Activated T-cell treated with anti-CD3 and anti-CD28 coated beads, Interleukin-2, amount 50 U/mL, for 72 hours (primary cell): ENCODE measurements at places on chromosomes 16 and 17. TPM values are rescaled to one million over a fixed set of nuclear protein-coding genes. Genes with fewer than 3 reads are reported as not detected.

DNA sequence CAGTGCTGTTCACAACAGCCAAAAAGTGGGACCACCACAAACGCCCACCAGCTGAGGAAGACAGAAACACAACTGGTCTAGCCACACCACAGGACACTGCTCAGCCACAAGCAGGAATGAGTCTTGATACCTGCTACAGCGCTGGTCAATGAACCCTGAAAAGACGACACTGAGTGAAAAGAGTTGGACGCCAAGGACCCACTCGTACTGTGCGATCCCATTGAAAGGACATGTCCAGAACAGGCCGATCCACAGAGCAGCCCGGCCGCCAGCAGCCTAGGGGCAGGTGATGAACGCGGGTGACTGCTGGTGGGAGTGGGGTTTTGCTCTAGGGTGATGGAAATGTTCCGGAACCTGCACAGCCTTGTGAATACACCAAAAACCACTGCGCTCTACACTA, 10.6 kb upstream of the SLC38A8 start:
- no peak for DNase-seq

- DNase-seq, result no peak
These were observed 79.3 kb downstream of the CACNG1 start for GRCh38 chr17:67123699-67124098.

DNA sequence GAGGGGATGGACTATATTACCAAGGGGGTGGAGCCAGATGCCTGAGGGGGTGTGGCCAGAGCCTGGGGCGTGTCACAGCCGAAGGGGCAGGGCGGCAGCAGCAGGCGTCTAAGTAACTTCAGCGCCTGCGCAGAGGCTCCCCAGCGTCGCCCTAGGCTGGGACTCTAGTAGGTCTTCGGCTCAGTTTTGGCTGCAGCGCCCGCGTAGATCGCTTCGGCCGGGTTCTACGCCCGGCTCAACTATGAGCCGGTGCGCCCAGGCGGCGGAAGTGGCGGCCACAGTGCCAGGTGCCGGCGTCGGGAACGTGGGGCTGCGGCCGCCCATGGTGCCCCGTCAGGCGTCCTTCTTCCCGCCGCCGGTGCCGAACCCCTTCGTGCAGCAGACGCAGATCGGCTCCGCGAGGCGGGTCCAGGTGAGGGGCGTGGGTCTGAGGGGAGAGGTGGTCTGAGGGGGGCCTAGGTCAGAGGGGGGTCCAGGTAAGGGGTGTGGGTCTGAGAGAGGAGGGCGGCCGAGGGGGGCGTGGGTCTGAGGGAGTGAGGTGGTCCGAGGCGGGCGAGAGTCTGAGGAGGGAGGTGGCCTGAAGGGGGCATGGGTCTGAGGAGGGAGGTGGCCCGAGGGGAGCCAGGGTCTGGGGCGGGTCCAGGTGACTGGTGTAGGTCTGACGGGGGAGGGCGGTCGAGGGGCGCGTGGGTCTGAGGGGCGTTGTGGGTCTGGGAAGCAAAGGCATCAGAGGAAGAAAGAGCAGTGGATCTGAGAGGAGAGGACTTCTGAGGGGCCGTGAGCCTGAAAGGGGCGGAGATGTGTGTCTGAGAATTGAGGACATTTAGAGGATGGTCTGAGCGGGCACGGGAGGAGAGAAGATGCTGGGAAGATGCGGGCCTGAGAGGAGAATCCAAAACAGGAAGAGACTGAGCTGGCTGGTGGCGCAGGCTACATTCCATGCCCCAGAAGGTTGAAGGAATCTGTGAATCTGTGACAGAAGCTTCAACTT, at the start of gene LPCAT2:
TSS of gene LPCAT2 (plus strand) at position 132 of the 991 bp plus-strand sequence. CDS start at position 242, 110 bp downstream.
- peak; percentile 62 for DNase-seq

GRCh38 chr16:29192329-29193247, 207.7 kb downstream of the LAT start:
- no peak for DNase-seq

DNA sequence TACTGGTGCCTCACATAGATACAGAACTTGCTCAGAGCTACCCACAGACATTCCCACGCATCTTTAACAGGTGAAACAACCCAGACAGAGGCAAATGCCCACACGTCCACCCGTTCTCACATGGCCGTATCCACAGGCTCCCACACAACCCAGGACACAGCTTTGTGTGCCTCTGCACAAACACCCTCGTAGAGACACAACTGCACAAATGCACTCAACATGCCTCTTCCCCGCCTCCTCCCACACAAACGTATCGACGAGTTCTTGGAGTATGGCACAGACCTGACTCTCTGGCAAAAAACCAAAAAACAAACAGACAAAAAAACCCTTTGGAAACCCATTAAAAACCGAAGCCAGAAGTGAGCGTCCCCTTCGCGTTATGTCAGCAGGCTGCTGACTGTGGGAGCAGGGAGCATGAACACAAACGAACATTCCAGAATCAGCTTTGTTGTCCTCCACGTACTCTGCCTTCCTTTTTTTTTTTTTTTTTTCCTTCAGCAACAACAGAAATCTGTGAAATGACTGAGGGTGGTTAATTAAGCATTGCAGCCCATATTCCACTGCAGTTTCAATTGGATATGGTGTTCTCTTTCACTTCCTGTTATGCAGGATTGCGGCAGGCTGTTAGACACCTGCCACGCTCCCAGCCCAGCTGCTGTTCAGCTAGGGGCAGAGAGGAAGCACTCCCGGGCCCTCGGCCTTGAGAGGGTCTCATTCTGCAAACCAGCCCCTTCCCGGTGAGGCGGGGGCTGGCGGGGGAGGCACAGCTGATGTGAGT, 313.7 kb downstream of the MAF start:
- DNase-seq, result peak; percentile 37

GRCh38 chr17:68579194-68579927, 21.8 kb downstream of the FAM20A start:
- DNase-seq, result no peak

GRCh38 chr17:68682903-68683302, 81.7 kb upstream of the FAM20A start:
- DNase-seq, result no peak

DNA sequence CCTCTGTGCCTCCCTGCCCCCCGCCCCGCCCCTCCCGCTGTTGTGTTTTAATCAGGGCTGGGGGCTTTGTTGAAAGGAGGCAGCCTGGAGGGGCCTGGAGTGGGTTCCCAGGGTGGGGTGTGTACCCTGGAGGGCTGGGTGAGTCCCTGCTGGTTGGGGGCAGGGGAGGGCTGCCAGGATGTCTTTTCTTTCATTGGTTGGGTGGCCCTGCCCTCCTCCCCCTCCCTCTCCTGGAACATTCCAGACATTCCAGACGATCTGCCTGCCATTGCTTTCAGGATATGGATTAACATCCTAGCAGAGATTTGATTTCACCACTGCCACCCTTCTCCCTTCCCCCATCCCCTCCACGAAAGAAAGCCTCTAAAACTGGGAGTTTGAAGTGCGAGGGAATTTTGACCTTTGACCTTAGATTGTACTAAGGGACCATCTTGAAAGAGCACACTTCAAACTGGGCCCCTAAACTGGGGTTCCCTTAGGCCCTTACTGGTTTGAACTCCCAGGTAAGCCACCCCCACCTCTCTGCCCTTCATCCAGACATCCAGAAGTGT, 25.3 kb downstream of the IGF2BP1 start:
- no peak for DNase-seq

GRCh38 chr16:78844682-78845081, 745.2 kb downstream of the WWOX start:
- DNase-seq, result no peak

GRCh38 chr16:84751947-84752346, 52.1 kb downstream of the USP10 start:
- DNase-seq, result peak; percentile 38

DNA sequence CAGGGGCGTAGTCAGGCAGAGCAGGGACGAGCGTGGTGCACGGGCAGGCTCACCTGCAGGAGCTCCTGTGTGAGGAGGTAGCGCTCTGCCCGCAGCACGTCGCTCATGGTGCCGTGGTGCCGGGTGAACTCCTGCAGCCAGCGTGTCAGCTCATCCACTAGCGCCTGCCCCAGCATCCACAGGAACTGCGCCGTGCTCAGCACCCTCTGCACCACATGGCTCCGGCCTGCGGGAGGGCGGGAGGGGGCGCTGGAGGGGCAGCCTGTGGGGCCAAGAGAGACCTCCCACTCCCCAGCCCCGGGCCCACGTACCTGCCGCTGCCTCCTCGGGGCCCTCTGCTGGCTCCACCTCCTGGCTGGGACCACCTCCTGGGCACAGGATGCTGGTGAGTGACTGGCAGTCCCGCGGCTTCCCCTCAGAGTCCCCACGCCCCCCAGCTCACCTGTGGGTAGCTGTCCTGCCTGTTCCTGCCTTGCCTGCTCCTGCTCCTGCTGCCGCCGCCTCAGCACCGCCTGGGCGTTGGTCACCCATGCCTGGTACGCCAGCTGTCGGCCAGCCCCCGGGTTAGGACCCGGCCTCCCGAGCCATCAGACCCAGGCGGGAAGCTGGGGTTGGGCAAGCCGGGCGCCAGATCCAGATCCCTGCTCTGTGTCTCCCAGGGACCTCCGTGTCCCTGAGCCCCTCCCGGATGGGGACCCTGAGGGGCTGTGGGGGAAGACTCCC, 16.6 kb downstream of the CTU2 start:
- no peak for DNase-seq

DNA sequence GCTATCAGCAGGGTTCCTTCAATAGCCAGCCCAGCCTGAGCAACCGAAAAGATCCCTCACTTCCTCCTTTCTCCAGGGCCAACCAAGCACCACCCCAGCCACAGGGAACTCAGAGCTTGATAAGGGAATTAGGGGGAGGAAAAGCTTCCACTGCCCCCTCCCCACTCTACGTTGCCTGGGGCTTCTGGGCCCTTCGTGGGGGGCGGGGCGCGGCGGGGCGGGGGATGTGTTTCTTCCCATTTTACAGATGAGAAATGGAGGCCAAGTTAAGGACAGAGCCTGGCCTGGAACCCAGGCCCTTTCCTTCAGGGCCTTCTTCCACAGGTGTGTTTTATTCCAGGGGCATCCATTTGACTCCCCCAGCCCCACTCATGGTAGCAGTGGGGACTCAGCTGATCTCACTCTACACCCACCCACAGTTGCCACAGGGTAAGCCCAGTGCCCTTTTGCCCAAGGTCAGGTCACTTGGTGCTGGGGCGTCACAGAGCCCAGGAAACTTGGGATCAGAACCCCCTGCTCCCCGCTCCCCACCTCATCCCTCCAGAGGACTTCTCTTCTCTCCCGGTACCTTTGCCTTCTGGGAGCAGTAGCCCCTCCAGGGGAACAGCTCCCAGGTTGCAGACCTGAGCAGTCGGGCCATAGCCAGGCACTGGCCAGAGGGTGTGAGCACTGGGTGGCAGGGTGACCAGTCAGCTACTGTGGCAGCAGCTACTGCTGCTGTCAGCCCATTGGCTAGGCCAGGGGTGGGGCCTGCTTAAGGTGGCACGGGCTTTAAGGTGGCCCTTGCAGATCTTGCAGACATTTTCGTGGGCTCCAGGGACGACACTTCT, at the start of gene LDHD:
TSS of gene LDHD (minus strand) at position 700 of the 830 bp plus-strand sequence. CDS start at position 640, 60 bp downstream.
- DNase-seq, result no peak

Gene HOXB1
- not detected for total RNA-seq

Gene ATF7IP2
- total RNA-seq, result 29.3 TPM

Gene FADS6
- total RNA-seq, result not detected

Gene BCAR1
- total RNA-seq, result 1.5 TPM

Gene OTOA
- 0.43 TPM for total RNA-seq
